Naive thymus-derived CD4-positive, alpha-beta T cell (primary cell): ENCODE measurements at places on chromosomes 3 and 15.

DNA sequence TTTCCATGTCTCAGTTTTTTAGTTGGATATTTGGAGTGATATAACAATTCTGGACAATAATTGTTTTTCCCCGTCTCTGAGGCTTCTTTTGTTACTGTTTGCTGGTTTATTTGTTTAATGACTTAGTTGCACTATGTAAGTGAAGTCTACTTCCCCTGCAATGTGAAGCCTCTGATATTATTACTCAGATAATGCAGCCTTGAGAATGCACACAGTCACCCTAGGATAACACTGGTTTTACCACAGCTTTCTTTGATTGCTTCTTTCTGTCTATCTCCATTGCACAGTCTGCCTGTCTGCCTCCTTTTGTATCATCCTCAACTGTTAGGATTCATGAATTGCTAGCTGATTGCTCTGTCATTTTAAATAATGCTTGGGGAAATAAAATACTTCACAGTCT, 208.7 kb upstream of the ROBO1 start:
- no peaks in the 10 kb centered on the region for H3K4me1 ChIP-seq
- no peak for DNase-seq
- no peaks in the 10 kb centered on the region for H3K36me3 ChIP-seq

GRCh38 chr15:41804916-41805666, 22.8 kb upstream of the JMJD7 start:
- DNase-seq = no peak
- H3K27ac ChIP-seq = no peak overlapping the region
- H3K27me3 ChIP-seq = no peaks in the 10 kb centered on the region
- no peaks in the 10 kb centered on the region for H3K36me3 ChIP-seq

DNA sequence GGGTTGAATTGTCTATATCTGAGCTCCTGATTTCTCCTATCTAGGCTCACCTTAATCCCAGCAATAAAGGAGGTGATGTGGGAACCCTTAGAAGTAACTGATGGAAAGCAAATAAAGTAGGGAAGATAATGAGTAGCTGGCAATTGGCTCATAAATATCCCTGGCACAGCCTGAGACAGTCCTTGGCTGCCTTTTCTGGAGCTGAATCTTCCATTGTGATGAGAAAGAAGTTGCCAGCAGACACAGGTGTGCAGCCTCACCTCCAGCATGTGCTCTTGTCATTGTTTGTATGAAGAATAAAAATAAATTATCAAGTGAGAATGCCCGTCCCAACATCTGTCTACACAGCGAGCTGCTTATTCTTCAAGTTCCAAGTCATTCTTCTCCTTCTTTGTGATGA, 53.2 kb upstream of the RASGRP1 start:
- peaks cover 6% of the 10 kb centered on the region for H3K4me1 ChIP-seq
- no peak overlapping the region for H3K27ac ChIP-seq
- H3K4me3 ChIP-seq = no peak overlapping the region
- H3K27me3 ChIP-seq = no peaks in the 10 kb centered on the region
- no peaks in the 10 kb centered on the region for H3K36me3 ChIP-seq
- DNase-seq = no peak

- H3K36me3 ChIP-seq = peaks cover 55% of the 10 kb centered on the region
- H3K4me3 ChIP-seq = no peak overlapping the region
- H3K27me3 ChIP-seq = no peaks in the 10 kb centered on the region
- DNase-seq = no peak
These were observed 109.8 kb downstream of the XRN1 start for GRCh38 chr3:142337994-142338393.

DNA sequence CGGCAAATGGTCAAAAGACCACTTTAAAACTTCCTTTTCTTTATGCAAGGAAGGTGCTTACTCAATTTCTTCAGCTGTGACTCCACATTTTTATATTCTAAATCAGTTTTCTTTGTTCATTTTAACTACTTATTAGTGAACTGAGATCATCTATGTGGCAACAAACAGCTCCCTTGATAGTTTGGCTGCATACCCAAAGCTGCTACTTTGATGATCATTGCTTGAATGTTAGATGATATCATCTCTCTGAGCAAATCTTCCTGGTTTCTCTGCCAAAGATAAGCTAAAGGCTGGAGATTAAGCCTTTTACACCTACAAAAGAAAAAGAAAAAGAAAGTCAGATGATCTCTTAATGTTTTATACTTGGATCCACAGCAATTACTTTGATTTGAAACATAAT, 95.5 kb downstream of the DPH6 start:
- H3K4me3 ChIP-seq = no peak overlapping the region
- H3K4me1 ChIP-seq = no peaks in the 10 kb centered on the region
- no peak for DNase-seq

GRCh38 chr15:66703540-66703941, 1.5 kb downstream of the SMAD6 start:
- H3K27me3 ChIP-seq = peaks cover 5% of the 10 kb centered on the region
- H3K27ac ChIP-seq = no peak overlapping the region
- peak; percentile 30 for DNase-seq
- peaks cover 6% of the 10 kb centered on the region for H3K4me1 ChIP-seq

DNA sequence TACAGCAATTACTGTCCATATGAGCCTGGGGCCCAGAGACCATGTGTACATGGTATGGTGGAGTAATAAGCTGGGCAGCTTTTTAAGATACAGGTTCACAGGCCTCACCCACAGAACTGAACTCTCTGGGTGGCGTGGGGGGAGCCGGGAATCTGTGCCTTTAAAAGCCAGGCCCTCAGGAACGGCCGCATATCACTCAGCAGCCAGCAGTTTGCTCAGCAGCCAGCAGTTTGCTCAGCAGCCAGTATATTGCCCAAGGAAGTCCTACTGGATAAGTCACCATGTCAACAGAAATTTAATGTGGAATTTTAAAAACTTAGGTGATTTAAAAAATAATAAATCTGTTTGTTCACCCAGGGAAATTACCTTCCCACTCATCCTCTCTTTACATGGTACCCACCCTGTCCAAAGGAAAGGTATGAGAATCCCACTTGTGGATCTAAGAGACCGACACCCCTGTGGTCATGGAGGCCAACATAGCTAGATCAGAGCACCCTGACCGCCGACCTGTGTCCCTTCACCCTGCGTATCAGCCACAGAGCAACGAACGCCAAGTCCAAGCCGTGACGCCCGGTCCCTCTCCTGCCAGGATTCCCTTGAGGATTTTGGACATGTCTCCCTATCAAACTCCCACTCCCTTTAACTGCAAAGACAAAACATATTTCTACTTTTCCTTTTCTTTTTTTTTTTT, 95.7 kb upstream of the CHRM5 start:
- no peaks in the 10 kb centered on the region for H3K36me3 ChIP-seq
- H3K4me3 ChIP-seq = no peak overlapping the region
- H3K27me3 ChIP-seq = no peaks in the 10 kb centered on the region
- H3K27ac ChIP-seq = no peak overlapping the region
- no peaks in the 10 kb centered on the region for H3K4me1 ChIP-seq
